ENCODE measurements at places on chromosomes 5 and 9. TPM values are rescaled to one million over a fixed set of nuclear protein-coding genes. Genes with fewer than 3 reads are reported as not detected.

FAM221B gene
- not detected for polyA plus RNA-seq

DNA sequence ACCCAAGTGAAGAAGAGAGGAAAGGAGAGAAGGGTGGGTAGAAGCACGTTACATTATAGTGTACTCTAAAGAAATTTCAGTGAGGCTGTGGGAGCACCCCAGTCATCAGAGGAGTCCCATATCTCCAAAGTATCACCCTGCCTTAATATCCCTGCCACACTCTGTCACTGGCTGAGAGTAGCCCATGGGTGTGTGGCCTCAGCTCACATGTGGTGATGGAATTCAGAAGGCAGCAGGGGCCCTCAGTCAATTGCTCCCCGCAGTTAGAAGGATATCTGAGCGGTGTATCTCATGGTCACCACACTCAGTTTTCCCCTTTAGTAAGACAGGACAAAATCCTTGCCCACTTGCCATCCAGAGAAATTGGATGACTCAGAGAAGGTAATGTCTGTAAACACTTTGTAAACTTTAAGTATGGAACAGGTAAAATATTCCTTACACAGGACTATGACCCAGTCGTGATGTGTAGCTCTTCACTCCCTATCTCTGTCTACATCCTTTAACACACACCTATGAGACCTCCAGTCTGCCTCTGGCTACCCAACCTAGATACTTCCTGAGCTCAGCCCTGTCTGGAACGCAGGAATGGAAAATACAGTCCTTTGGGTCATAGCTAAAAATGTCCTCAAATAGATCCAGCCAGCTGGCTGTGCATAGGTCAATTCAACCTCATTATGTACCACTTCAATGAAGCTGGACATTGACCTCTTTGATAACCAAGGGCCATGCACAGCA, 24.3 kb upstream of the PLIN2 start:
- H3K27ac ChIP-seq = no peak overlapping the region
- no peaks in the 10 kb centered on the region for H3K27me3 ChIP-seq
- no peaks in the 10 kb centered on the region for H3K36me3 ChIP-seq
- DNase-seq = no peak
- H3K4me3 ChIP-seq = no peak overlapping the region

GRCh38 chr5:107028938-107029337, 641.8 kb downstream of the EFNA5 start:
- H3K27me3 ChIP-seq = no peaks in the 10 kb centered on the region
- H3K36me3 ChIP-seq = no peaks in the 10 kb centered on the region
- no peak for DNase-seq
- no peak overlapping the region for H3K4me3 ChIP-seq

DNA sequence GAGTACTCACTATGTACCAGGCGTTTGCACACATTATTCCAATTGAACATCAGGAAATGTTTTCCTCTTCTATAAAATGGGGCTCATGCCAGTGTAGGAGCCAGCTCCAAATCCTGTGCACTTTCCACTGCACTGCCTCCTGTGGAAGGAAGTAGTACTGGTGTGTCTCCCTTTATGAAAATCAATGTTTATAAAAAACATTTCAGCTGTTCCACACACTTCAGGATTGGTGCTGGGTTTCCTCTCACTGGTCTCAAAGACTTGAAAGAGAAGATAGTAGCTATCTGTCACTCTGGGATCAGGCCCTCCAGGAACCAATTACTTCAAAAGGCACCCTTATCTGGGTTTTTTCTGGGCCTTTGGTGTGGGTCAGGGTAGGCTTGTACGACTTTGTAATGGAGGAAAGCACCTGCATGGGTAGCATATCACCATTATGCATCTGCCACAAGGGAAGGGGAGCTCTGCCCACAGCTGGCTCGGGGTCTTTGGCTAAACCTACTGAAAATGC, 32.5 kb downstream of the RAB14 start:
- no peaks in the 10 kb centered on the region for H3K27me3 ChIP-seq
- DNase-seq = no peak
- peaks cover 5% of the 10 kb centered on the region for H3K36me3 ChIP-seq
- H3K4me3 ChIP-seq = no peak overlapping the region
